Thyroid gland (tissue), 4 donors: ENCODE measurements at places on chromosomes 5 and 9. TPM values are rescaled to one million over a fixed set of nuclear protein-coding genes. Genes with fewer than 3 reads are reported as not detected.

Gene IL17B
- total RNA-seq: not detected

Gene HMMR
- 0.67 TPM for total RNA-seq

DNA sequence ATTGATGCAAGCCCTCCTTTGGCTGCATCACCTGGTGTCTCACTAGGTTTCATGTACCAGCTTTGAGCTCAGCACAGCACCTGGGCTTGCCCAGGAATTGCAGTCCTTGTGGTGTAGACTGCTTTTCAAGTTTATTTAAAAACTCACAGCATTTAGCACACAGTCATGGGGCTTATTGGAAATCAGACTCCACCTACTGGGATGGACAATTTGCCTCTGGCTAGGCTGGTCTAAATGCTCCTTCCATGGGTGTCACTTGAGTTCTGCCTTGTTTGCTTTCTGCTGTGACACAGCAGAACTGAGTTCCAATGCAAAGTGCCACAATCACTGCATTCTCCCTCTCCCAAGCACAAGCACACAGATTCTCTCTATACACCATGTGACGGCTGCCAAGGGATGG lies 453.3 kb downstream of the GABRG2 start:
- DNase-seq: no peak

DNA sequence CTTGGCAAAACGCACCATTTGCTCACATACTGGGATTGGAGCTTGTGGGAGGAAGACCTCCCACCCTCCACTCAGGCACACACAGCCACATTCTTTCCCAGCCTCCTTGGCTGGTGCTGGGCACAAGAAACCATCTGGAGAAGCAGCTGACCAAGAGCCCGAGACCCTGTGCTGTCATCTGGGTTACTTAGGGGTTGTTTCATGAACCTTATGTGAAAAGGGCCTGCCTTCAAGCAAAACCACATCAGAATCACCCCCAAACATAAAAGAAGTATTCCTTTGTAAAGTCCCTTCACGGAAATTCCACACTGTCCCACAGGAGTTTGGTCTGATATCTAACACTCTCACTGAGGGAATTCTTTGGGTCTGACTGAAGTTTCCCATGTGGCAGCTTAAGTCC lies 172.1 kb downstream of the NR3C1 start:
- DNase-seq: no peak

DNA sequence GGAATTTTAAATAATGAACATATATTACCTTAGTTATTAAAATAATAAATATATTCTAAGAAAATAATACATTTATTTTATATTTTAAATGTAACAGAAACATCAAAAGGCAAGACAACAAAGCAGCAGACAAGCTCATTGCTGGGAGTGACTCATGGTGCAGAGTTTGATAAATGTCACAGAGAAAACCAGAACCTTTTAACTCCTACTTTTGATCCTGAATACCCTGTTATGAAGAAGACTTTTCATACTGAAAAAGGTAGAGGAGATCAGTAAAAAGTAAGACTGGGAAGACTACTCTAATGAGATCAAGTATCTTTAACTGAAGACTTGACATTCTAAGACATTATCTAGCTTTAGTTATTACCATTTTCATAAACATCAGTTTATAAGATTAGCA lies 99.0 kb upstream of the GNA14 start:
- no peak for DNase-seq

GRCh38 chr5:98721231-98721928 lies 52.1 kb upstream of the RGMB start:
- DNase-seq: no peak

- no peak for DNase-seq
Measured at GRCh38 chr5:77725616-77726015, 50.5 kb downstream of the TBCA start.

DNA sequence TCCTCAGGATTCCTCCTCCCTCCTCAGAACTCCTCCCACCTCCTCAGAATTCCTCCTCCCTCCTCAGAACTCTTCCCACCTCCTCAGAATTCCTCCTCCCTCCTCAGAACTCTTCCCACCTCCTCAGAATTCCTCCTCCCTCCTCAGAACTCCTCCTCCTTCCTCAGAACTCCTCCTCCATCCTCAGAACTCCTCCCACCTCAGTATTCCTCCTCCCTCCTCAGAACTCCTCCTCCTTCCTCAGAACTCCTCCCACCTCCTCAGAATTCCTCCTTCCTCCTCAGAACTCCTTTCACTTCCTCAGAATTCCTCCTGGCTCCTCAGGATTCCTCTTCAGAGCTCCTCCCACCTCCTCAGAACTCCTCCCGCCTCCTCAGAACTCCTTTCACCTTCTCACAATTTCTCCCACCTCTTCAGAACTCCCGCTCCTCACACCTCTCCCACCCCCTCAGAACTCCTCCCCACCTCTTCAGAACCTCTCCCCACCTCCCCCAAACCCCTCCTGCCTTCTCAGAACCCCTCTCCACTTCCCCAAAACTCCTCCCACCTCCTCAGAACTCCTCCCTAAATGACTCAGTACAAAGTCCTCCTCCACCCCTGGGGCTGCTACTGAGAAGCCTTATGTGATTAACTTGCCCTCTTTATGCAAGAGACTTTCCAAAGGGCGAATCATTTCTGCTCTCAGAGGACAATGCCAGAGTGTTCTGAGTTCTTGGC lies 23.2 kb downstream of the SLC46A2 start:
- no peak for DNase-seq

- peak; percentile 44 for DNase-seq
Measured at GRCh38 chr5:54738118-54738972, 220.8 kb downstream of the SNX18 start.

DNA sequence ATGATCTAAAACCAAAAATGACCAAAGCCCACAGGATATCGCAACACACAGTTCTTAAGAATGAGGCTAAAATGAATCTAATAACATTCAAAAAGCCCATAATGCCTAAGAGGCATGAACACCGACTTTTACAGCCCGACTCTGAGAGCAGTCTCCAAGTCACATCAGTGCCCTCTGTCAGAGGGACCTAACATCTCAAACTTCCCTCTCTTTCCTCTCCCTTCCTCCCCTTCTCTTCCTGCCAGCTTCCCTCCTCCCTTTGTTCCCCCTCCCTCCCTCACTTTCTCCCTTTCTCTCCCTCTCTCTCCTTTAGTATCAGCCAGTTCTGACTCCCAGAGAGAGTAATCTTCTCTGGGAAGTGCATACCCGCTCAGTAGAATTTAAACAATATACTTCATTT lies 154.4 kb downstream of the GLIS3 start:
- DNase-seq: no peak

DNA sequence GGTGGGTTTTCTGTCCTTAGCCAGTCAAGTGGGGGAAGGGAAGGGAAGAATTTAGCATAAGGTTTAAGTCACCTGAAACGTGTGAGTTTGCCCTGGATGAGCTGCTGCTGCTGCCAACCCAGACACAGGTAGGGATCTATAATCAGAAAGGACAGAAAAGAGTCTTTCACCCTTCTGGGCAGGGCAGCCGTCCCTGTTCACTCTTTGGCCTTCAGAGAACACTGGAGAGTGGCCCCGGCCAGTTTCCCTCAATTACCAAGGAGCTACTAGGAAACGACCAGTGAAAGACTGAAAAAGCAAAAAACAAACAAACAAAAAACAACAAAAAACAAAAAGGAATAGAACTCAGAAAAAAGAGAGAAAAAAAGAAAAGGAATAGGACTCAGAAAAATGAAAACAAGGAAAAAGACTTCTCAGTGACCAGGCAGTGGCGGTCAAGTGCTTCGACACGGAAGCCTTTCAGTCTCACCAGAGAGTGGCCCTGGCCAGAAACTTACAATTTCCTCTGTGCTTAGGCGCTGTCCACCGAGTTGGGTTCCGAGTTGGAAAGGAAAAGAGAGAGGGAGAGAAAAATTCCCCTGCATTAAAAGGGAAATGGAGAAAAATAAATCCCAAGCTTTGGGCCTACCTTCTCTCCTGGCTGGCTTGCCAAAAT lies 2.5 kb upstream of the GM2A start:
- no peak for DNase-seq
